ENCODE measurements at places on chromosomes 12 and 14.

DNA sequence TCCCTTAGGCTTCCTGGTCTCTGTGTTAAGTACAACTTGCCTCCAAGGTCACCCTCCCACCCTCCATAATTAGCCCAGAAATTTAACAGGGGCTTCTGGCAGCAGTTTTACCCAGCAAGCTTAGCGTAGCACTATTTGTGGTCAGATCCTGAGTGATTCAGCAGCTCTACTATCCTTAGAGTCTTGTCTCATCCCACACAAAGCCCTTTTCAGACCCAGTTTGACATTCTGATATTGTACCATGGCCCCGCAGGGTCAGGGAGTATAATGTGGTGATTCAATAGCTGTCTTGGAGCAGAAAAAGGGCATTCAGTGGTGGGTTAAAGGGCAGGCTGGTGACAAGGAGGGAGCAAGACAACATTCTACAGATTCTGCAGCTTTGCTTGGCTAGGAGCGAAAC, 153.8 kb upstream of the DDHD1 start:
- peak; percentile 3 for DNase-seq

DNA sequence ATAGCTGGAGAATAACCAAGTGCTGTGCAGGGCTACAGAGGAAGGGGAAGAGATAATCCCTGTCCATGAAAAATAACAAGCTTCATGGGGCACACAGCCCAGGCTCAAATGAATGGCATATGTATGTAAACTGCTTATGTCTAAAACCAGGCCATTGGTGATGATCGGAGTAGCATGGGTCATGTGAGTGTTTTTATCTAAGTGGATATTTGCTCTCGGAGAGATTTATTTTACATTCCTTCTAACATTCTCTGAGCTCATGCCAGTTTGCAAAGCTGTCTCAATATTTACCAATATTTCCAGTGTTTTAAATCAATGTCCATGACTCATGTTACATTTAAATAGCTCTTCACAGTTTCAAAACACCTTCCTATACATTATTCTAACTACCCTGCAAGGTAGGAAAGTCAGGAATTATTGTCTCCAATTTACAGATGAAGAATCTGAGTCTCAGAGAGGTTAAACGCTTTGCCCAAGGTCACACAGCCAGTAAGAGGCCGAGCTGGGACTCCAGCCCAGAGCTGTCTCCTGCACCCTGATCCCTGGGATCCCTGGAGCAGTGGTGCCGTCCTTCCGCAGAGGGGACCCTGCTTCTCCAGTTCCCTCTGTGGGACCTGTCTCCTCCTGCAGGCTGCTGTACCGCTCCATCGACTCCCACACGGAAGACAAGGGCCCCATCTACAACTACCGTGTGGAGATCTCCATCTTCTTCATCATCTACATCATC, 186.7 kb upstream of the FKBP4 start:
- DNase-seq, result no peak

DNA sequence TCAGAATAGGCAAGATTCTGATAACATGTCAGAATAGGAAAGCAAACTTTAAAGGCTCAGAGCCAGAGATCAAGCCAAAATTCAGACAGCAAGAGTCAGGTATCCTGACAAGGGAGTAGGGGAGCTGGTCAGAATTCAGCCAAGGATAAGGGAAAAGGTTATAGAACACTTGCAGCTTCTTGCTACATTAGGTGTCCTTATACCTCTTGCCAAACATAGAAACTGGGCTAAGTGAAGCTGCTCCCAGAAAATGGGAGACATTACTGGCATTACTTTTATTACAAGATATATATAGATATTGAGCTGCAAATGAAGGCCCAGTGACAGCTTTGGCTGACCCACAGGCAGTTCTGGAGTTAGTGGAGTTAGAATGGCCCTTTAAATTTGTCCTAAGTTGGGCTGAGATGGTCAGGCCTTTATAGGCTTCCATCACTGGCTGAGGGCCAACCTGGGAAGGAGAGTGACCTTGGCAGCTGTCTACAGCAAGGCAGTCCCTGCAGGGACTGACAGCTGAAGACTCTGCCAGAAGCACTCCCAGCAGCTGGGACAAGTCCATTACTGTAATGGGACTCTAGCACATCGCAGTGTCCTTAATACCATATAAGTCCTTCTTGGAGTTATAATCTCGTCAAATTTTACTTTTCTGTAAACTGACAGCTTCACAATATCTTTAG, 83.0 kb downstream of the LRRC9 start:
- DNase-seq, result no peak

GRCh38 chr12:108605000-108605689, 7.3 kb upstream of the TMEM119 start:
- DNase-seq, result no peak

- DNase-seq, result no peak
Measured at GRCh38 chr14:39097159-39097558, 5.9 kb downstream of the SEC23A start.

DNA sequence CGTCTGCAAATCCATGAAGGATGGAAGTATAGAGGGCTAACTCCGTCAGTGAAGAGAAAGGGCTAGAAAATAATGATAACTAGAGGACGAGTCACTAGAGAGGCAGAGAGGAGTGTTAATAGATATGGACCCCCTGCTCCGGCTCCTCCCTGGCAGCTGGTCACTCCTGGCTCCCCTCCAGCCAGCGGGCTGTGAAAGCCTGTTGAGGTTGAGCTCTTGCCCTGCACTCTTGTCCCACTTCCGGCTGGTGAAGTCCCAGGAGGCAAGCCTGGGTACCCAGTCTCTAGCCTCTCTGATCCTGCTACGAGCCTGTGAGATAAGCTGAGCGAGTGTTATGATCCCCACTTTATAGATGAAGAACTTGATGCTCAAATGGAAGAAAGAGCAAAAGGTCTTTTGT, 90.3 kb downstream of the RFX4 start:
- no peak for DNase-seq

GRCh38 chr14:55901291-55901690, 216.9 kb upstream of the PELI2 start:
- DNase-seq, result no peak

- peak; percentile 3 for DNase-seq
Measured at GRCh38 chr12:2683283-2684025, 111.3 kb upstream of the FKBP4 start.

DNA sequence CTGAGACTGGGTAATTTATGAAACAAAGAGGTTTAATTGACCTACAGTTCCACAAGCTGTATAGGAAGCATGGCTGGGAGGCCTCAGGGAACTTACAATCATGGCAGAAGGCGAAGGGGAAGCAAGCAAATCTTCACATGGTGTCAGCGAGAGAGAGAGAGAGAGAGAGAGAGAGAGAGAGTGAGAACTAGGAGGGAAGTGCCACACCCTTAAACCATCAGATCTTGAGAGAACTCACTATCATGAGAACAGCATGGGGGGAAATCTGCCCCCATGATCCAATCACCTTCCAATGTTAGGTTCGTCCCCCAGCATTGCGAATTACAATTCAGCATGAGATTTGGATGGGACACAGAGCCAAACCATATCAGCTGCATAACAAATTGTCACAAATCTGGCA, 96.7 kb downstream of the CHST11 start:
- DNase-seq, result no peak

GRCh38 chr14:77914073-77914721, 114.3 kb downstream of the ADCK1 start:
- no peak for DNase-seq

DNA sequence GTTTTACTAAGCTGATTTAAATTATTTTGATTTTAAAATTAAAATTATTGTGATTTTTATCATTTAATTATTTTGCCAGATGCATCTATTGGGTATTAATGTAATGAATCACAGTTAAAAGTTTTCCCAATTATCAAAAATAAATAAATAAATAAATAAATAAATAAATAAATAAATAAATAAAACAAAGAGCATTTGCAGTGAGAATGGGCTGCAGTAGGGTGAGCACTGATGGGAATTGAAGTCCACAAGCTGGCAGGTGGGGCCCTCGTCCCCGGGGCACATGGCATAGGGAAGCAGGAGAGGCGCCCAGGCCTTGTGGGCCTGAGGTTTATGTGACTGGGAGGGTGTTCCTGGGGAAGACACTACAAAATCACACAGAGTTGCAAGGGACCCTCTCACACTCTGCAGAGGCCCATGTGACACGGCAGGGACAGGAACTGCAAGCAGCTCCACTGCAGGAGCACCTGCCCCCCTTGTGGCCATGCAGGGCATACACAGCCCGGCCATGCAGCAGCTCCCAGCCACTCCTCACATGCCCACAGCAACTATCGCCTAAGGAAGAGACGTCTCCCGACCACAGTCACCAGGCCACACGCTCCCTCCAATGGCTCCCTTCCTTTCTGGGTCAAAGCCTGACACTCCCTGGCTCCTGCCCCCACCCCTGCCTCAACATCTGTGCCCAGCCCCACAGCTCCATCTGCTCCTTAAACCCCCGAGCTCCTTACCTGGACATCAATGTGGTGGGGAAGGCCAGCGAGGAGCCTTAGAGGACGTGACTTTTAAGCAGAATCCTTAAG, 256.3 kb upstream of the SFSWAP start:
- DNase-seq, result peak; percentile 22

DNA sequence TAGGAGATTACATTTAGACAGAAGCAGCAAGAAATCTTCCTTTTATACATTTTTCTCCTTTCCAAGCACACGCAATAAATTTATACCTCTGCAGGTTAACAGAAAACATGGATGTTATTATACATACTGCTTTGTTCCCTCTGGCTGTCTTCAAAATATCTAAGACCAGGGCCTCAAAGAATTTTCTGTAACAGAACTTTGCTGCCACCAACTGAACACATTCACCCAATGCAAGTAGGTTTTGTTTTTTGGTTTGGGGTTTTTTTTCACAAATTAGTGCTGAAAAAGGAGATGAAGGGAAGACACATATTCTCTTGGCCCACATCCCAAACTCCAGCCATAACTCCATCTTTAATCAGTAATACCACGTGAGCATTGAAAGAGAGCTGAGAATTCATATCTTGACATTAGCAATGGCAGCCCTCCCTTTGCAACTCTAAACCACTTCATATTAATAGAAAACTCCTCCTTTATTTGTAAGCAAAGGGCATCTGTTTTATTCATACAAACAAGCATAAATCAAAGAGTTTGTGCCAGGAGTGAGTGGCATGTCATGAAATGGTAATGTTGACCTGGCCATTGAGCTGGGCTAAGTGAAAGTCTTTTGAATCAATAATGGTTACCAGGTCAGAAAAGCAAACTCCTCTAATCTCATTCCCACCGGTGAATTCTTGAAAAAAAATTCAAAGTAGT, 150.8 kb upstream of the FSCB start:
- no peak for DNase-seq

DNA sequence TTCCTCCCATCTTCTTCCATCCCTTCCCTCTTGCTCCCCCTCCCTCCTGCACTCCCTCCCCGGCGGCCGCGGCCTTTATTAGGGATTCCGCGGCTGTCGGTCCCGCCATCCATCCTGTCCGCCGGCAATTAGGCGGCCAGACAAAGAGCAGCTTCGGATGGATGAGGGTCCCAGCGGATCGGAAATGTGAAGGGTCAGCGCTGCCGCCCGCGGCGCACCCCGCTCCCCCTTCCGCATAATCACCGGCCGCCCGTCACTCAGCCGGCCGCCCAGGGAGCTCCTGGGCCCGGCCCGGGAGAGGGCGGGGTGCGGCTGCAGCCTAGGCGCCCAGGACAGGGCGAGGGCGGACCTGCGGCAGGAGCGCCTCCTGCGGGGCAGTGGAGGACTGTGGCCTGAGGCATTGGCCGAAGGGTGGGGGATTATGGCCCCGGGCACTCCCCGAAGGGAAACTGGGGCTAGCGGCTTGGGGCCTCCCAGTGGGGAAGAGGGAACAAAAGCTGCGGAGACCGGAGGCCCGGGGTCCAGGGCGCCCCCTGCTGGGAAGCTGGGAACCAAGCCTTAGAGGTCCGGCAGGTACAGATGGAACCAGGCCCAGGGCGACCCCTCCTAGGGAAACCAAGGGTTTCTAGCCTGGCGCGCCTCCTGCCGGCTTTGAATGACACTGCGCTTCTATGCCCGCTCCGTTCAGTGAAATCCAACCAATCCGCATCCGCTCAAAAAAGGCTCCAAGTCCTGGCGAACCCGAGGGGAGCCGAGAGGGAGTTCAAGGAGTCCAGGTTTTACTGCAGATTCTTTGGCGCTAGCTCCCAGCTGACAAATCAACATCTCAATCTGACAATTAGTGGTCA, 4.4 kb upstream of the DNAJC22 start:
- DNase-seq, result peak; percentile 44

- DNase-seq, result peak; percentile 59
Measured at GRCh38 chr12:80107221-80107620, 7.9 kb downstream of the OTOGL start.

- peak; percentile 21 for DNase-seq
Measured at GRCh38 chr14:51394804-51395203, 154.8 kb downstream of the TMX1 start.

- no peak for DNase-seq
Measured at GRCh38 chr12:76762601-76762980, 1.3 kb upstream of the ZDHHC17 start.

DNA sequence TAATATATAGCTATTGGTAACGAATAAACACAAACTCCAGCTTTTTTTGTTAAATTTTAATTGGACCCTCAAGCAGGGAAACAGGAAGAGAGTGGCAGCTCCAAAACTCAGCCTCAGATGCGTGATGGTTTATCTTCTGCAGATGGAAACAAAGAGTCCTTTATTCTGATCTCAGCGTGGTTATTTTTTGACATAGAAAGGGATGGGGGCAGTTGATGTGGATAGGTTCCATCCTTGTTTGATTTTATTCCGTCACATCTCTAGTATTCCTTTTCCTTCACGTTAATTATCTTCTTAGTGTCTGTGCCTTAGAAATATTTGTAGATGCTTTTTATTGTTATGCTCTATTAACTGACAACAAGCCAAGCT, 447.6 kb upstream of the SEL1L start:
- DNase-seq, result no peak

GRCh38 chr14:24270537-24271133, 762 bp downstream of the RABGGTA start:
- no peak for DNase-seq

- peak; percentile 40 for DNase-seq
Measured at GRCh38 chr14:75230140-75230792, 48.4 kb upstream of the FOS start.

- DNase-seq, result peak; percentile 79
Measured at GRCh38 chr12:10101042-10101579, 2.3 kb upstream of the CLEC1A start.
